ENCODE measurements at places on chromosomes 1 and 21.

DNA sequence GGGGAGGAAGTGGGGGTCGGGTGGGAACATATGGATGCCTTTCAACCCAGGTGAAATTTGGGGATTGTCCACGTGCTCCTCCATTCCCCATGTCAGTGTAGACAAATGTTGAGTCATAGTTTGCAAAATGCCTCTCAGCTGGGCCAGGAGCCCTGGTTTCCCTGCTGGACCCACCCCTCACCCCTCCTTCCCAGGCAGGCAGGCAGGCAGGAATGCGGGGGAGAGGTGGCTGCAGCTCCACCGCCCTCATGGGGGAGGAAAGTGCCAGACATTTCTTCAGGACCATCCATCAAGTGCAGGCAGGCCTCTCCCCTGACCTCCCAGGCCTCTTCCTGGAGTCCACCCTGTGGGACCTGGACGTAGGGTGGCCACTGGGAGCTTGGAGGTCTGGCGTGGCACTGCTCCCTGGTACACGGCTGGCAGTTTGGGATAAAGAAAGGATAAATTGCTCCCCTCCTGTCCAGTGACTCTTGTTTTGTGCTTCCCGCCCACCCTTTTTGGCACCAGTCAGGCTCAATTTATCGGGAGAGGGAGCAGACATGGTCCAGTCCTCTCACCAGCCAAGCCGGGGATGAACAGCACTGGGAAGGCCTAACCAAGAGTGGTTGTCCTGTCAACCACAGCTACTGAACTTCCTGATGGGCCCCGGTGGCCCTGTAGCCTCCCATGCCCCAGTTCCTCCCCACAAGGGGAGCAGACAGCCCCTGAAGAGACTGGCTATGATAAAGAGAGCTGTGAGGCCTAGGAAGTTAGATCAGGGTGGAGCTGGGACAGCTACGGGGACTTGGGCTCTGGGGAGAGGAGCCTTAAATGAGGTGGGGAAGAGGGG is 18.9 kb downstream of the NPR1 start:
- no peaks in the 10 kb centered on the region for H3K27me3 ChIP-seq
- H3K4me1 ChIP-seq = no peaks in the 10 kb centered on the region
- no peak overlapping the region for H3K4me3 ChIP-seq
- no peaks in the 10 kb centered on the region for H3K36me3 ChIP-seq

GRCh38 chr1:75129983-75130789 is 4.0 kb upstream of the LHX8 start:
- H3K27me3 ChIP-seq = peaks cover 14% of the 10 kb centered on the region
- H3K4me1 ChIP-seq = no peaks in the 10 kb centered on the region

DNA sequence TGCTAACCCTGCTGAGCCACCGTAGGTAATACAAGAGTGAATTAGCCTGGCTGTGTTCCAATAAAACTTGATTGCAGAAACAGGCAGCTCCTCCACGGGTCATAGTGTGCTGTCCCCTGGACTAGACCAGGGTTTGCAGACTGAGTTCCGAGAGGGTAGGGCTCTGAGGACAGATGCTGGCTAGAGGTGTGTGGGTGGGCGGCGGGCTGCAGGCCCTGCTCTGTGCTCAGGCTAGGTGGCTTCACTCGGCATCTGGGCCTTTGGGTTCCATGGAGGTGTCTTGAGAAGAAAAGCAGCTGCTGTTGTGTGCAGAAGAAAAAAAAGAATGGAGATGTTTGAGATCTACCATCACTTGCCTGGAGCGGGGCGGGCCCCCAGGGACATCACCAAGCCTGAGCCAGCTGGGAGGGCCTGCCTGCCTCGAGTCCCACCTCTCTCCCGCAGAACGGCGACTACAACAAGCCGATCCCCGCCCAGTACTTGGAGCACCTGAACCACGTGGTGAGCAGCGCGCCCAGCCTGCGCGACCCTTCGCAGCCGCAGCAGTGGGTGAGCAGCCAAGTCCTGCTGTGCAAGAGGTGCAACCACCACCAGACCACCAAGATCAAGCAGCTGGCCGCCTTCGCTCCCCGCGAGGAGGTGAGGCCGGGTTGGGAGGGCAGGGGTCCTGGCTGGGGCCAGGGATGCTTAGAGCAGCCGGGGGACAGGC is 7.9 kb downstream of the TMEM201 start:
- no peak overlapping the region for H3K4me3 ChIP-seq
- H3K36me3 ChIP-seq = no peaks in the 10 kb centered on the region
- DNase-seq = no peak
- H3K4me1 ChIP-seq = peaks cover 10% of the 10 kb centered on the region
- H3K27me3 ChIP-seq = no peaks in the 10 kb centered on the region

- DNase-seq = no peak
- H3K27ac ChIP-seq = no peak overlapping the region
Measured at GRCh38 chr1:51297401-51298321, 32.7 kb downstream of the TTC39A start.

GRCh38 chr1:10643607-10644306 is 152.7 kb downstream of the CASZ1 start:
- no peaks in the 10 kb centered on the region for H3K4me1 ChIP-seq
- no peak for DNase-seq
- no peaks in the 10 kb centered on the region for H3K27me3 ChIP-seq

GRCh38 chr1:208159555-208160258 is 84.5 kb downstream of the PLXNA2 start:
- no peaks in the 10 kb centered on the region for H3K36me3 ChIP-seq
- H3K27ac ChIP-seq = no peak overlapping the region
- H3K4me1 ChIP-seq = no peaks in the 10 kb centered on the region

GRCh38 chr1:45615885-45616284 is 8.0 kb downstream of the CCDC17 start:
- H3K4me3 ChIP-seq = no peak overlapping the region
- no peaks in the 10 kb centered on the region for H3K4me1 ChIP-seq
- peaks cover 30% of the 10 kb centered on the region for H3K36me3 ChIP-seq
- H3K27me3 ChIP-seq = no peaks in the 10 kb centered on the region
- no peak overlapping the region for H3K27ac ChIP-seq

DNA sequence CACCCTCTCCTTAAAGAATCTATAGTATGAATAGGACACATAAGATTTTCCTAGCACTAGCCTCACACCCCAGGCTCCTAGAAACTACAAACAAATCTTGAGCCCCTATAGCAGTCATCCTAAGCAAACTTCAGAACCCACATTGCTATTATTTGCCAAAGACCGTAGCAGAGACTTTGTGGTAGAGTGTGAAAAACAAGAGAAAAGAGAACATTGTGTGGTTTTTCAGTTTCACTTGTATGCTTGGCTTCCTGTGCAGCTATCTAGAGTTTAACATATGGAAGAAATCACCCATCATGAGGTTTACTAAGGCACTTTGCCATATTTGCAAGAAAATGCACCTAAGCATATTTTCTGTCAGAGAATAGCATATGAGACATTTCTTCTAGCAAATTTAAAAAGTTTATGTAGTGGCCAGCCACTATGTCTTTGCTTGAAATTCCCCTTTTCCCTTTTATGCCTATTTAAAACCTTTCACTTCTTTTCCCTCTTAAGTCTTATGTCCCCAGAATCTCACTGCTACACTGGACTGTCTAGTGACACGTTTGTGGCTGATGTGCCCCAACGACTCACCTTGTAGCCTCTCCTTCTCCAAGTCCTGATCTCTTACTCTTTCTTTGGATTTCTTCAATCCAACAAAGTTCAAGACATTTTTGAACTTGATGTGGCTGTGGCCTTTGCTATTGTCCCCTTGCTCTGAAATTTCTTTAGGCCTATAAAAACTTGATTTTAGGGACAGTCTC is 25.6 kb downstream of the CCDC190 start:
- no peaks in the 10 kb centered on the region for H3K27me3 ChIP-seq
- H3K4me1 ChIP-seq = no peaks in the 10 kb centered on the region
- no peak overlapping the region for H3K27ac ChIP-seq
- no peak for DNase-seq
- H3K36me3 ChIP-seq = no peaks in the 10 kb centered on the region
- no peak overlapping the region for H3K4me3 ChIP-seq

GRCh38 chr21:31446226-31446855 is 102.3 kb upstream of the TIAM1 start:
- H3K27ac ChIP-seq = no peak overlapping the region
- DNase-seq = peak; percentile 65
- no peaks in the 10 kb centered on the region for H3K27me3 ChIP-seq
- peaks cover 24% of the 10 kb centered on the region for H3K4me1 ChIP-seq
- H3K36me3 ChIP-seq = no peaks in the 10 kb centered on the region
- H3K4me3 ChIP-seq = peak overlapping the region; percentile 44

DNA sequence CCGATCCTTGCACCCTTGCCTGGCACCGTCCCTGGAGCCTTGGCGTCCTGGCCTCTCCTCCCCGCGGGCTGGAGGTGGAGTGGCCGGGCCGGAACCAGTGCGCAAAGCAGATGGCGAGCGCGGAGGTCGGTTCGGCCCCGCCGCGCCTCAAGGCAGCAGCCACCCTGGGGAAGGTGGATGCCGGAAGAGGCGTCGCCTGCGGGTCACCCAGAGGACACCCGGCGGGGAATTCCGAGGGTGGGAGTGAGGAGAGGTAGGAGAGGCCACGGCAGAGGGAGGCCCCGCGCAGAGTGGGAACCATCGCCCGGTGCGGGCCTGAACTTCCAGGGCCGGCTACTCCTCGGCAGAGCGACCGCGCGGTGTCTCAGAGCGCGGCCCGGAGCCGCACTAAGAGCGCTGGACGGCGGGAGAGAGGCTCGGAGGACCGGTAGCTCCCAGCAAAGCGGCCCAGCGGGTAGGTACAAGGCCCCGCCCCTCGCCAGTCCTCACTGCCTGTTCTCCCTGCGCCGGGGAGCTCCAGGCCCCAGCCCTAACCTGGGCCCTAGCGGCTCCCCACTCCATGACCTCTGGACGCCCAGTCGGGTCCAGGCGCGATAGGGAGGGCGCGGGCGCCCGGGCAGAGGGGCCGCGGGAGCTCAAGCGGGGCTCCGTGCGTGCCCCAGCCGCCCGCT is at the start of gene RNF207:
Gene RNF207, plus strand, starts transcription at position 271 of the 671 bp plus-strand sequence. CDS start 417 bp downstream, outside the sequence.
- peak within 1 kb of the TSS; percentile 73 for H3K27ac ChIP-seq
- DNase-seq = peak; percentile 27
- no peaks in the 10 kb centered on the region for H3K36me3 ChIP-seq
- H3K4me1 ChIP-seq = peaks cover 12% of the 10 kb centered on the region
- peaks cover 12% of the 10 kb centered on the region for H3K27me3 ChIP-seq

GRCh38 chr1:201715801-201716741 is 112.9 kb upstream of the IPO9 start:
- H3K36me3 ChIP-seq = no peaks in the 10 kb centered on the region
- no peak for DNase-seq
- H3K27me3 ChIP-seq = no peaks in the 10 kb centered on the region

DNA sequence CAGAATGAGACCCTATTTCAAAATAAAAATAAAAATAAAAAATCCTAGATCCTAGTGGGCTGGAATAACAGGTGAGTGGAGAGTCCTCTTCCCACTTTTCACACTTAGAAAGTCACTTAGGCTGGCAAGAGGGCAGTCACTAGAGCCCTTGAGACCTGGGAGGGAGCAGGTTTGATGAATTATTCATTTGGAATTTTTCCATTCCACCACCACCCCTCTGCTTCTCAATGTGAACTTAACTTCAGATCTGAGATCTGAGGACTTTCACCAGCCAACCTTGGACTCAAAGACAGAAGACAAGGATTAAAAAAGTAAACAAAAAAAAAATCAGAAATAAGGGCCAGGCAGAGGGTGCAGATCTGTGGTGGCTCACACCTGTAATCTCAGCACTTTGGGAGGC is 16.5 kb downstream of the AKR7A3 start:
- H3K4me1 ChIP-seq = no peaks in the 10 kb centered on the region
- no peaks in the 10 kb centered on the region for H3K36me3 ChIP-seq
- DNase-seq = no peak
- peaks cover 4% of the 10 kb centered on the region for H3K27me3 ChIP-seq
- no peak overlapping the region for H3K27ac ChIP-seq

DNA sequence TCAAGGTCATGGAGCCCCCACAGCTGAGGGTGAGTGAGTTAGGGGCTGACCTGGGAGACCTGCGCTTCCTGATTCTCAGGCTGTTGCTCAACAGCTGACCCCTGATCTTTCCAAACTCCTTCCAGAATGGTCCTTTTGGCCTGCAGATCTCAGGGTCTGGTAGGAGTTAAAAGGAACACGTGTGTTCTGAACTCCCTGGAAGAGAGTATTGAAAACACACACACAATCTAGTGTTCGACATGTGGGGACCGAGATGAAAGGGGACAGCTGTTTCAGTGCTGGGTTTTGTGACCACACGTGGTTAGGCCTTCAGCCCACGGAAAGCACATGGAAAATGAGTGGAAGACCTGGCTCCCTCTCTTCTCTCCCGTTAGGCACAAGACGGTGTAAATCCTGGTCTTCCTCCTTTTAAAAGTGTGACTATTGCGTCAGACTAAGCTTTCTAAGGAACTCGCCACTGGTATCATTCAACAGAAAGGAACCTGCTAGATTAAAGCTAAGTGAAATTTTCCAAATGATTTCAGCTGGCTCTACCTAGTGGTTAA is 49.6 kb downstream of the RUNX1 start:
- H3K36me3 ChIP-seq = no peaks in the 10 kb centered on the region
- no peak overlapping the region for H3K27ac ChIP-seq
- H3K4me1 ChIP-seq = peaks cover 73% of the 10 kb centered on the region

DNA sequence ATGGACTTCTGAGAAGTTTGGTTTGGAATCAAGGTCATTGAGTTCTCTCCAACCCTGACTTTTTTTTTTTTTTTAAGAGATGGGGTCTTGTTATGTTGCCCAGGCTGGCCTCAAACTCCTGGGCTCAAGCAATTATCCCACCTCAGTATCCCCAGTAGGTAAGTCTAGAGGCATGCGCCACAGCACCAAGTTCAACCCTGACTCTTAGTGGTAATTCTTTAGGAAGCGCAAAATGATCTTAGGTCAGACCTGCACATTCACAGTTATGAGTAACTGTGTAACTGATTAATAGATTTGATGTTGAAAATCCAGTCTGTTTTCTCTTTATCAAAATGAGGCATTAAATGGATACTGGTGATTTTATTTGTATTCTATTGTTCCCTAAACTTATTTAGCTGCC is 95.9 kb downstream of the GREM2 start:
- no peaks in the 10 kb centered on the region for H3K27me3 ChIP-seq
- no peaks in the 10 kb centered on the region for H3K36me3 ChIP-seq

DNA sequence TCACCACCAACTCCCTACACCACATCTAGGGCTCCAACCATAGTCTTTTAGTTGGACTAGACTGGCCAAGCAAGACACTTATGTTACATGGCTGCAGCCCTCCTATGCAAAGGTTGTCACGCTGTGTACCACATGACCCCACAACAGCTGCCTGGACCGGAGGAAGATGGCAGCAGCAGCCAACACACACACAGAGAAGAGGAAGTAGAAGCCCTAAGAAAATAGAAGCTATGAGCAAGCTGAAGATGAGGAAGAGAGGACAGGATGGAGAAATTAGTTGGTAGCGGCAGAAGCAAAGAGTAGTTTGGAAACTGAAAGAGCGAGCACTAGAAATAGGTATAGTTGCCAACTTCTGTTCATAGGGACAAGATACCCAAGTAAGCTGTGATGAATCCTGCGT is 60.8 kb upstream of the RALGPS2 start:
- no peaks in the 10 kb centered on the region for H3K36me3 ChIP-seq
- H3K4me3 ChIP-seq = no peak overlapping the region
- no peaks in the 10 kb centered on the region for H3K4me1 ChIP-seq
- no peak for DNase-seq

- H3K4me3 ChIP-seq = no peak overlapping the region
- no peak overlapping the region for H3K27ac ChIP-seq
- no peak for DNase-seq
- H3K4me1 ChIP-seq = no peaks in the 10 kb centered on the region
- H3K36me3 ChIP-seq = no peaks in the 10 kb centered on the region
Measured at GRCh38 chr1:53162621-53163020, 20.2 kb upstream of the SLC1A7 start.

GRCh38 chr1:52748119-52748518 is 21.9 kb downstream of the ZYG11B start:
- H3K36me3 ChIP-seq = no peaks in the 10 kb centered on the region
- no peaks in the 10 kb centered on the region for H3K4me1 ChIP-seq
- no peak overlapping the region for H3K27ac ChIP-seq
- no peaks in the 10 kb centered on the region for H3K27me3 ChIP-seq

GRCh38 chr1:61005614-61006580 is 76.5 kb upstream of the NFIA start:
- no peak overlapping the region for H3K27ac ChIP-seq
- no peaks in the 10 kb centered on the region for H3K36me3 ChIP-seq
- H3K4me3 ChIP-seq = no peak overlapping the region
- DNase-seq = no peak
